Stimulated activated naive CD4-positive, alpha-beta T cell (primary cell): ENCODE measurements at places on chromosomes 16 and 17.

- DNase-seq: no peak
Measured at GRCh38 chr16:1201444-1201843, 23.6 kb downstream of the TPSG1 start.

- no peak for DNase-seq
Measured at GRCh38 chr16:4411684-4412083, 4.7 kb downstream of the CORO7 start.

DNA sequence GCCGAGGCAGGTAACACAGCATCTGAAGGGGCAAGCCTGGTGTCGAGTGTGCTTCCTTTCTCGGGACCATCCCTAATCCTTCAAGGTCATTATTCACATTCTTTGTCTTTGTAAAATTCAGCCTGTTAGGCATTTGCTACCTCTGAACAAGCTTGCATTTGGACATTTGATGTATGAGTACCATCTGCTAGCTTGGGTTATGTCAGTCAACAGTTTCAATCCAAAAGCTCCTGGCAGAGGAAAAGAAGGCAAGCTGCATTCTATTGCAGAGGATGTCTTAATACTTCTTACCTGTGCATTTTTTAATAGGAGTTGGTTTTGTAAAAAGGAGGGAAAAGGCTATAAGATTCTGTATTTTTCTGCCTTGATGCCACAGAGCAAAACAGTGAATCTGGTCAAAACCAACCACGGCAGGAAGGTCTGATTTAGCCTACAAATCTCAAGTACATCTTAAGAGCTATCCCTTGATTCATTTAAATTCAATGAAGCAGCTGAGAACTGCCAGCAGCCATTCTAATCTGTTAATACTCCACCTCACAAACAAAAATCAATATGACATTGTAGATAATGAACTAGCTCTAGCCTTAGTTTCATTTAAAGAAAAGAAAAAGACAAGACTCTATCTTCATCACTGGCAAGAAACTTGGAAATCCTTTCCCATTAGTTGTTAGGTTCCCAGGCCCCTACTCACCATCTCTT, 39.0 kb downstream of the TEX2 start:
- no peak for DNase-seq

GRCh38 chr17:7834542-7834956, 532 bp downstream of the KDM6B start:
- DNase-seq: peak; percentile 85

- DNase-seq: no peak
Measured at GRCh38 chr17:28645576-28645939, 600 bp upstream of the BLTP2 start.

DNA sequence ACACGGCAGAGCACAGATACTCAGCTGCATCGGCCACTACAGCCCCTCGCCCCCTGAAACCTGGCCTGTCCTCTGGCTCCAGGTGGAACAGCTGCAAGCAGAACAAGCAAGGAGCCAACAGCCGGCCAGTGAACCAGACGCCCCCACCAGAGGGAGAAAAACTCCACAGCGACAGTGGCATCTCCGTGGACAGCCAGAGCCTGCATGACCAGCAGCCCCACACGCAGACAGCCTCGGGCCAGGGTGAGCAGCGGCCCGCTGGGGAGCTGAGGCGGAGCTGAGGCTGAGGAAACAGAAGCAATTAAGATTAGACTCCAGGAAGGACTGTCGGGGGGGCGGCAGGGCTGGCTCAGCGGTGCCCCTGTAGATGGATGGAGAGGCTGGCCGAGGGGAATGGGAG, 16.7 kb downstream of the NGFR start:
- DNase-seq: no peak

DNA sequence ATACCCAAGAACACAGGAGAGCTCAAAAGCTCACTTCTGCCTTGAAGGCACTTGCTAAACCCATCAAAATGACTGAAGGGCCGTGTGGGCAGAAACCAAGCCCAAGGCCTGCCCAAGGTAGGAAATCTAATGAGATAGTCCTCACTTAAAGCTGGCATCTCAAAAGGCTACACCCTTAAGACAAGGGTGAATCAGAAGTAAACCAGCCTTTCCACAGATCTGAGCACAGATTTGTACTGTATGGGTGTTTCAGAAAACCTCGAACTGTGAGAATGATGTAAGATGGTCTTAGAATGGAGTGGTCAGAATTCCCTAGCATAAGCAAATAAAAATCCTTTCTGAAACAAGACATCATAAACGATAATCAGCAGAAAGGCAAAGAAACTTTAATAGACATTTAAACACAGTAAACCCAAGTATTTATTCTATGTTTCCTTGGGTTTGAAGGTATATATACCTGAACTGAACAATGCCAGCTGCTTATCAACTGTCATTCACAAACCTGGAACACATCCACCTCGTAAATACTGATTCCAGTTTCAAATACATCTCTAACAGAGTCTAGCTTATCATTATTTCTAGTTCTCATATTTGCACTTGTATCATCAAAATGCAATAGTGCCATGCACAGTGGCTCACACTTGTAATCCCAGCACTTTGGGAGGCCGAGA, 37.8 kb downstream of the GLG1 start:
- no peak for DNase-seq

DNA sequence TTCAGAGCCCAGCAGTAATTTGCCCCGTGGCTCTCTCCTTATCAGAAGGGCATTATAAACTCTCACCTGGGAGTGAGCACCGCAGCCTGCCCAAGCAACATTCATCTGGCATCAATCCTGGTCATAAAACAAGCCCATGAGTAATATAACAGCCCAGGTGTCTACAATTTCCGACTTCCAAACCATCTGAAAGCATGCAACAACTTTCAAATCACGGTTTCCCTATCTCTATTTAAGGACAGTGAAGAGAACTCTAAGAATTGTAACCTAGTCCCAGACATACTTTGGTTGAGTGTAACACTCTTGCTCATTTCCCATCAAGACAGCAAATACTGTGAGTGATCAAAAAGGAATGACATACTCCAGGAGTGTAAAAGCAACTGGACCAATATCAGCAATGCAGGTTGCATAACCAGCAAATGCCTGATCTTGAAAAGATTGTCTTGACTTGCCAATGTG, 487.4 kb upstream of the SOX9 start:
- DNase-seq: no peak

DNA sequence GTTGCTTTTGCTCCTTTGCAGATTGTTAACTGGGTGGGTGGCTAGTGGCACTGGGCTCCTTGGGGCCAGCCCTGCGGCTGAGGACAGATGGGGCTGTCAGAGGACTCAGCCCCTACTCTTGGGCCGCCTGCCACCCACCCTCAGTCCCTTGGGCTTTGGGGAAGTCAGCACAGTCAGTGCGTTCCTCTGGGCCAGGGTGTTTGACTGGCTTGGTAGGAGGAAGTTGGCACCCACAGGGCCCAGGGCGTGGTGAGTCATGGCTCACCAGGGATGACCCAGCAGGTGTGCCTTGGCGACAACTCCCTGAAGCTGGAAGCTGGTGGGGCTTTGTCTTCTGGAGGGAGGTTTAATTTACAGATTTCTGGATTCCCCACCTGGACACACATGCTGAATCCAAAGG, 32.4 kb downstream of the HAPSTR1 start:
- DNase-seq: no peak

DNA sequence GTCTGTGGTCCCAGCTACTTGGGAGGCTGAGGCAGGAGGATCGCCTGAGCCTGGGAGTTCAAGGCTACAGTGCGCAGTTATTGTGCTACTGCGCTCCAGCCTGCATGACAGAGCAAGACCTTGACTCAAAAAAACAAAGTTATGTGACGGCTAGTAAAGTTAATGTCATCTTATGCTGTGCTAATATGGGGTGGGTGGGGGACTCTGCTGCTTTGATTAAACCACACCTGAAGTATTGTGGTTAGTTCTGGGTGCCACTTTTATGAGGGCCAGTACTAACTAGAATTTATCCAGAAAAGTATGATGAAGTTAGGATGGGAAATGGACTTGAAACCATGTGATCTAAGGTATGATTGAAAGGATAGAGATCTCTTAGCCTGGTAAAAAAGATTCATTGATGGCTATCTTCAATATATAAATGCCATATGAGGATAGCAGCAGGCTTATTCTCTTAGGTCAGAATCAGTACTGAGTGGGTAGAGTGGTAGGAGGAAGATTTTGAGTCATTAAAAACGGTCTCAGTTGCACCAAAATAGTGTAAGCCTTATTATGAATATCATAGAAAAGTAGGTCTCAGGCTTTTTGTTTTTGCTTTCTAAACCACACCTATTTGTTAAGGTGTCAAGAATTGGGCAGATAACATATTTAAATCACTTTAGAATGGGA, 5.6 kb downstream of the WSB1 start:
- DNase-seq: no peak

DNA sequence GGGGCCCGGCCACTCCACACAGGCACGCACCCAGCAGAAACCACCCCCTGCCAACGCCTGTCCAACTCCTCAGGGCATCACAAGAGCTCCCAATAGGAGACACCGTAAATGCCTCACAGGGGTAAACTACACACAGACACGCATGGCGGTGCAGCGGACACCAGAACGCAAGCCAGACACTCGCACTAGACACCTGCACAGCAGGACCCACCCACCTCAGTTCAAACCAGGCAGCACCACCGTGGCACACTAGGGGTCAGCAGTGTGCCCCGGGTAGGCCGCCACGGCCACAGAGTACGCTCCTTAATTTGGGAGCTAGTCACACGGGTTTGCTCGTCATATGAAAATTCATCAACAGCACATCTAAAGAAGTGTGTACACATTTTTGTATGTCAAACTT, 3.4 kb downstream of the SLC38A10 start:
- DNase-seq: peak; percentile 56

DNA sequence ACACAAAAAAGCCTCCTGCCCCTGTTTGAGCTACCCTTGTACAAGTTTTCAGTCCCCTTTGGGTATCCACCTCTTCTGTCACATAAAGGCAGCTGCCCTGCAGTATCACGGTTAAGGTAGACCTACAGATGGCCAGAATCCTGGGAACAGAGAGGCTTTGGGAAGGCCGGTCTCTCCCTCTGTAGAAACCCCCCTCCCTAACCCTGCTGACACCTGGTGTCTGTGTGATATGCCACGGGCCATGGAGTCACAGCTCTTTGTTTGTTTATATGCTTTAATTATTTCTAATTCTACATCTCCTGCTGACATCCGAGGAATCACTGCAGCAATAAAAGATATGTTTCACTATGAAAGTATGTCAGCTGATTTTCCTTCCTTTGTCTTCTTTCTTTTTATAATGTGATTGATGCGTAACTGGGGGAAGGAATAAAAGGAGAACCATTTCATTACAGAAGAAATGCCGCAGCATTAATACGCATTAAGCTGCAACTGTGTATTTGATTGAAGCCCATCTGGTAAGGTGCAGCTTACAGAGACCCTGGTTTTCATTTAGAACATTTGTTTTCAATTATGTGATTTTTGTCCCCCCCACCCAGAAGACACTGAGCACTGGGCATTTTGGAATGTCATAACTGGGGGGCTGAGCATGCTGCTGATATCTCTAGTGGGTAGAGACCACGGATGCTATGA, 142.1 kb downstream of the SLC39A11 start:
- no peak for DNase-seq

DNA sequence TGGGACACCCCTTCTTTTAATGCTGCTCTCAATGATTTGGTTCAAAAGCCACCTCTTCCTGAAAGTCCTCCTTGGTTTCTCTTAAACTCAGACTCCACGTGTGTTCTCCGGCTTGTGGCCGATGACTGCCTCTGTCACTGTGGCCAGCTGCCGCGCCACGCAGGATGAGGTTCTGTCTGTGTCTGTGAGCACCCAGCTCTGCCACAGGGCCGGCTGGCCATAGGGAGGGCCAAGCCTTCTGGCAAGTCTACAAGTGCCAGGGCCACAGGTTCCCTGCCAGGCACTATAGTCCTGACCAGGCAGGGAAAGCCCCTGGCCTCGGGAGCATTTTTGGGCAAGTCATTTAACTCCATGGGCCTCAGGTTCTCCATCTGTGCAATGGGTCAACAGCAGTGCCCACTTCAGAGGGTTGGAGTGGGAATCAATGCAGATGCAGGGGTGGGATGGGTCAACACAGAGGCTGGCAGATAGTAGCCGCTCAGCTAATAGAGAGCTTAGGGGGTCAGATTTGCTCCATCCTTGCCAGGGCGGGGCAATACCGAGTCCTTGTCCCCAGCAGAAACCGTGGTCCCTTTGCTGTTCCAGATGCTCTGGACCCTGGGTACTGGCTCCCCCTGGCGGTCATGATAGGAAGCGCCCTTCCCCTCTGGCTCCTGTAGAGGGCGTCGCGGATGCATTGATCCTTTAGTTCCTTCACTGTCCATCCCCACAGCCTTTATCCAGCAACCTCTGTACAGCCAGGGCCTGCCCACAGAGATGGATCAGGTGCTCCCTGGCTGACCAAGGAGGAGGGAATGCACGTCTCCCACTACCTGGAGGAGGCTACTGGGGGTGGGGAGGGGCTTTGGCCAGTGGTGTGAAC, 19.3 kb upstream of the ADGRG3 start:
- DNase-seq: peak; percentile 75

DNA sequence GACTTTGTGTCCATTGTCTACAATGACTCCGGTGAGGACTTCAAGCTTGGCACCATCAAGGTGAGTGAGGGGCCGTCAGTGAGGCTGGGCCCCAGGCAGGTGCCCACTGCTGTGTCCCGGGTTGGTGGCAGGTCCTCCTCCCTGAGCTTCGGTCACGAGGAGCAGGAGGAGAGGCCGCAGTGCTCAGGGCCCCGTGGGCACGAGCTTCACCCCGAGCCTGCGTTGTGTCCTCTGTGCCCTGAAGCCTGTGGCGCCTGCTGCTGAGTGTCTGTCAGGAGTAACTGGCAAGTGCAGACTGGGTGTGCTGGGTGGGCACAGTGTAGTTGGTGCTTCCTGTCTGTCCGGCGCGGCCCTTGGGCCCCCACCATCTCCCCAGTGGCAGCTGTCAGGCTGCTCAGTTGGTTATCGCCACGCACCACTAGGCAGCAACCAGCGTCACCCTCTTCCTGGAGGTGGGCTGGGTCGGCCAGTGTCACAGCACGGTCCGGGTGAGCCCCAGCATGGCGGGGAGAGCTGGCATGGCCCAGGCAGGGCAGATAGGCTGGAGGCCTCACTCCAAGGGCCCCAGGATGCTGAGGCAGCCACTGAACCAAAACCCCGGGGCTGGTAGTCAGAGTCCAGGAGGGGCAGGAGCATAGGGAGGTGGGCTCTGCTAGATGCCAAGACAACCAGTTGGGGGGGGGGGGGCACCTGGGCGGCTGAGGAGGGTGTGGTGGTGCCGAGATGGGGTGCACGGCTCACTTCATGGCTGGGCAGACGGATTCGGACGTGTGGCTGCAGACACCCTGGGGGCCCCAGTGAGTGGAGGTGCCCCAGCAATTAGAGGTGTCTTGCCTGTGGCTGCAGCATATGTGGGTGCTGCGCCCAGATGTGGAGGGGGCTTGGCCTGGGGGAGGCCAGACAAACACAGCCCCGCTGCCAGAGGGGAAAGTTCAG, 39.3 kb downstream of the TSC2 start:
- DNase-seq: no peak
